T-helper 22 cell (primary cell): ENCODE measurements at places on chromosomes 3 and 15.

- DNase-seq, result no peak
These were observed 339.0 kb downstream of the IL5RA start for GRCh38 chr3:2771193-2771592.

GRCh38 chr15:73691396-73691795, 7.2 kb downstream of the CD276 start:
- DNase-seq, result no peak

GRCh38 chr3:58965865-58966264, 84.0 kb downstream of the CFAP20DC start:
- DNase-seq, result no peak

- DNase-seq, result no peak
These were observed 37.8 kb downstream of the CCNL1 start for GRCh38 chr3:157122116-157122515.

DNA sequence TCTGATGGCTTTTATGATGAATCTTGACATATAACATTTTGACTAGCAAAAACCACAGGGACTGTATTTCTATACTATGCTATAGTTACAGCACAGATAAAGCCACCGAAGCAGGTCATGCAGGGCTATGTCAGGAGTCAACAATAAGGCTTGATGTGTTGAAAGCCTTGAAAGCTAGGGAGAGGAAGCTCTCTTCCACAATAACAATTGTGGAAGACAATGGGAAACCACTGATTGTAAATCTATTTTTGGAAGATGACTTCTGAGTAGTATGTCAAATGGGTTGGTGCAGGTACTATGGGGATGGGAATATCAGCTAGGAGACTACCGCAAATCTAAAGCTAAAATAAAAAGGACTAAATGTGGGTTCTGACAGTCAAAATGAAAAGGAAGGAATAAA, 4.0 kb upstream of the AQR start:
- DNase-seq, result no peak

DNA sequence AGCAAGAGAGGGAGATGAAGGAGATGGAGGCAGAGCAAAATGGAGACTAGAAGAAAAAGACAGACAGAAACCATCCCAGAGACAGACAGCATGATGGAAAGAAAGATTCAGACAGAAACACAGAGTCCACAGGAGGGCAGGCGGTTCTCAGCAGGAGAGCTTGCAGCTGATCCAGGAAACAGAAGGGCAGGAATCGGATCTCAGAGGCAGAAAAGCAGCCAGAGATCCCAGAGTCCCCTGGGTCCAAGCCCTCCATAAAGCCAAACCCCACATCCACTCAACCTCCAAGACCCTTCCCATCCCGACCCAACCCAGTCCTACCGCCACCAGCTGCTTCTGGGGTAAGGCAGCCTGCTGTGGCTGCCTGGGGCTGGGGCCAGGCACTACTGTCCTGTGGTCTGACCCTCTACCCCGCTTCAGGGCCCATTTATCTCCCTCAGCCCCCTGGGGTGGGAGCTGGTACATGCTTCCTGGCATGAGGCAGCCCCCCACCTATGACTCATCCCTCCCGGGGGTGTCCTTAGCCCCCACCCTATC, at the start of gene UCN2:
UCN2 (minus strand) TSS at position 400 of the 537 bp plus-strand sequence. CDS start 657 bp downstream, outside the sequence.
- DNase-seq, result no peak

DNA sequence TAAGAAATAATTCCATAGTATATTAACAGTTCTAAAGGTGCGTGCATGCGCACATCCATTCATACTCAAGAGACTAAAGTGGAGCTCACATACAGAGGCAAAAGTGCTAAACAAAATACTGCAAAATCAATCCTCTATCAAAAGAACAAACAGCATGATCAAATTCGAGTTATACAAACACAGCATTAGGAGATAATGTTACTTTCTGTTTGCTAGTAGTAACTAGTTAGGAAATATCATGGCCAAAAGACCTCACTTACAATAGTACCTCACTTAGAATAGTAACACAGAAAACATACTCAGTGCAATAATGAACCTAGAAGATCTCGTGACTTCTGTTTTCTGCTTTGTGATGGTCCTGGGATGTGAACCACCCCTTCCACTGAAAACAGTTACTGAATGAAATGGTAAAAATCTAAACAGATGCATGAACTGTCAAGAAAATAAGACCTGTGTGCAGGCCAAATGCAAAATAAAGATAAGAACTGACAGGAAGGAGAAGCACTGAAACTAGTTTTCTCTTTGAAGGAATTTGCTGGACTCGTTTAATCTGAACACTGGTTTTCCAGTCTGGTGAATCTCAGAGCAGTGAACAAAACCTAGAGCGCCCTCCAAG, 20.9 kb upstream of the CEMIP start:
- DNase-seq, result no peak

DNA sequence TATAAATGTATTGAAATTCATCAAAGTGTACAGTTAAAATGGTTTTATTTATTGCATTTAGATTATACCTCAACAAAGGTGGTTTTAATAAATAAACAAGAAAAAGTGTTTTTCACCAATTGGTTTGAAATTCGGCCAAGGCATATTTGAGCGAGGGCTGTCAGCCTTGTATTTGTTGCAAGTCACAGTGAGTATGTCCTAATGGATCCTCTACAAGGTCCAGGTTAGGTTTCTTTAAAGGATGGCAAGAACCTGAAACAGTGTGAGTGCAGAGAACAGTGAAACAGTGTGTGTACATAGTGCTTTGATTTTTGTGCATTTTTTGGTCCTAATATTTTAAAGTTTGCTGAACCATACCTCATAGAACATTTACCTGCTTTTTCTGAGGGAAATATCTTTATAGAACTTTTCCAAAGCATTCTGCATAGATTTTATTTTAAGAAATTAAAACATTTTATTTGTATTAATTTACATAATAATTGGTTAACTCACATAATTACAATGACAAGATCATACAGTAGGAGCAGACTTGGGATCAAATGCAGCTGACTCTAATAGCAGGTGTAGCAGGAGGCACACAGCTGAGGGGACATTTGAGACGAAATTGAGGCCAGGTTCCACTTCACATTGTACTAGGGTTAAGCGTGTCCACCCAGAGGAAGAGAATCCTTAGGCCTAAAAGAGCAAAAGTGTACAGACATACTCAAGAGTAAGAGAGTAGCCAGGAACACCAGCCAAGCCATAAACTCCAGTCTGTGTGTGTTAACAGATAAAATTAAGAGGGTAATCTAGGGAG, 428.8 kb upstream of the TPRG1 start:
- DNase-seq, result no peak
